ENCODE measurements at places on chromosomes 11 and 22.
A peak's percentile ranks its signal among the peaks of the same experiment; 100 is the strongest.

DNA sequence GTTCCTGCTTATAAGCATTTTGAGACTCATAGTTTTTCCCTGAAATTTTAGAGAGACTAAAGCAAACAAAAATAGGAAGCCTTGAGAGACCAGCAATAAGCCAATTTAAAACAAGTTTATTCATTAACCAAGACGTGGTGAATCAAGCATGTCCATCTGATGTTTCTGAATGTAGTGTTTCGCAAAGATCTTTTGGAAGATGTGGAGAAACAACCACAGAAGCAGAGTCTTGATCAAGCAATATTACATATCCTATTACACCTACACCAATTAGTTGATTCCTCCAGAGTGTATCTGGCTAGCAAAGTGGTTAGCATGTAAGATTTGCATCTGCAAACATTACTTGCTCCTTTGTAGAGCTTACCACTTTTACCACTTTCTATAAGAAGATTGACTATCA lies at the start of gene OVCH2:
Gene OVCH2 (minus strand): TSS at position 101 of the 400 bp plus-strand sequence. CDS start 83 bp downstream, at position 18.
- no peak for DNase-seq

DNA sequence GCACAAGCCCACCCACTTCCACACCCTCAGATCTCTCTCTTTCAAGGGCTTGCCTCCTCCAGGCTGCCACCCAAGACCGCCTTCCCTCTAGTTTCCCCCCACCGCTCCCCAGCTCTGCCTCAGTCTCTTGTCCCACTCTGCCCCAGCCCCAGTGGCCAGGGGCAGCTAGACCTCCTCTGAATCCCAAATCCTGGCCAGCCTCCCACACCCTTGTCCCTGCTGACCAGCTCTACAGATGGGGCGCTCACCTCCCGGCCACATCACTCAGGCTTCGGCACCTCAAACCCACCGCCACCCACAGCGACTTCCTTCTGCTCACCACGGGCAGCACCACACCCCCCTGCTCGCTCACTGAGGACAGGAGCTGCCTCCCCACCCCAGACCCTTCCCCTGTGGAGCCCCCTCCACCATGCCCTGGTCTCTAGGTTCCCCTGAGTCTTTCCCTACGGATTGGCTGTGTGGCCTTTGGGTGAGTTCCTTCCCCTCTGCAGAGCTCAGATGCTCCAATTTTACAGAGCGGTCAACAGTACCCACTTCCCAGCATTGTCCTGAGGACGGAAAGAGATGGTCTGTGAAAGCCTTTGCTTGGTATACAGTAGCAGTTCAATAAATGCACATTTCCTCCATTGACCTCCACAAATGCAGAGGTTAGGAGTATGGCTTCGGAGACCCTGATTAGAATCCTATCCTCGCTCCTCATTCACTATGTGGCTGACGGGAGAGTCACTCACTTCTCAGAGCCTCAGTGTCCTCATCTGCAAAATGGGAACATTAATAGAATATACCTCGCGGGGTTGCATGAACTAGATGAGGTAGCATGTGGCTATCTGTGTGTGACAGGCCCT lies 11.5 kb upstream of the SPI1 start:
- DNase-seq: no peak

DNA sequence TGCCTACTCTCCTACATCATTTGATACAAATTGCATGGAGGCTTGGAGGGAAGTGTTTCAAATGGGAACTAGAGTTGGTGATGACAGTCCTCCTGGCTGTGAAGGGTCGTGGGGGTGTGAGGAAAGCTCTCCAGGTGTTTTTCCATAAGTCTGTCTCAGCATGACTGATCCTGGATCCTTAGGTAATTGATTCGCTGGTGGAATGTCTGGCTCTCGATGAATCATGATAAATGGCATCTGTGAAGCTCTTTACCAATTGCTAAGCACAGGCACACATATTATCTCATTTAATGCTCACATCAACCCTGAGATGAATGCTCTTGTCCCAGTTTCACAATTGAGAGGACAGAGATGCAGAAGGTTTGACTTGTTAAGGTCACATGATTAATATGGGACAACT lies 107.5 kb downstream of the PKNOX2 start:
- DNase-seq: no peak

- DNase-seq: no peak
Measured at GRCh38 chr11:8039530-8040260, 41.3 kb upstream of the TUB start.

DNA sequence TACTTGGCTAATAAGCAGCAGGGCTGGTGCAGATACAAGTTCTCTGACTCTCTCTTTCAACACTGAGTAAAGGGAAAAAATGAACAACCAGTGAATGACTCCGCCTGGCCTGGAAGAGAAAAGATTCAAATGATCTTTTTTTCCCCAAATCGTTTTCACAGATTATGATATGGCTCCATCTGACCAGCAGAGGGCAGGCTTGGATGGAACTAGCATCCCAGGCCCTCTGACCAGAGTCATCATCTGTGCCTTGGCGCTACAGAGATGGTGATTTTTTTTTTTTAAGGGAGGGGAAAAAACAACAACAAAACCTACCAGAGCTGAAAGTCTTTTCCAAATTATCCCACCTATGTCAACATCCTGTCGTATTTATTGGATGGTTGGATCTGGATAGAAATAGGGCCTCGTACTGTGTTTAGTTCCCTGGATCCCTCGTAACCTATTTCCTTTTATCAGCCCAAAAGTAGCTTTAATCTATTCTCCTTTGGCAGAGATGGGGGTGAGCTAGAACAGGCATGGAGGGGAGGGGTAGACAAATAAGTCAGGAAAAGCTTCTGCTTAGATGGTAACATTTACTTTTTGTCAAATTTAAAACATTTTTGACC lies 69.7 kb downstream of the PRSS23 start:
- peak; percentile 9 for DNase-seq

DNA sequence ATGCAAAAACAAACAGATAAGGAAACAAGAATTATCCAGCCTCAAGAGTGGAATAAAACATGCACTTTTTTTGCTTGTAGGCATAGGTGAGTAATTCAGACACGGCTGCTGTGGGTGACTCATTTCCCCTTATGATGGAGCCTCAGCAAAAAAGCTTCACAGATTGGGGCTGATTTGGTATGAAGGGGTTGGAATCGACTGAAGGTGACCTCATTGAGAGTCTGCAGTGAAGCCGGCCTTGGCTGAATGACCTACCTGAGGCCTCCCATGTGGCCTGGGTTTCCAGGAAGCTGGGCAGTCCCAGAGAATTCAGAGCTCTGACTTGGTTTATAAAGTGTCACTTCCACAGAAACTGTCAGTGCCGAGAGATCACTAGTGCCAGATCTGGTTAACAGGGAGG lies 34.2 kb upstream of the VPREB1 start:
- peak; percentile 15 for DNase-seq

DNA sequence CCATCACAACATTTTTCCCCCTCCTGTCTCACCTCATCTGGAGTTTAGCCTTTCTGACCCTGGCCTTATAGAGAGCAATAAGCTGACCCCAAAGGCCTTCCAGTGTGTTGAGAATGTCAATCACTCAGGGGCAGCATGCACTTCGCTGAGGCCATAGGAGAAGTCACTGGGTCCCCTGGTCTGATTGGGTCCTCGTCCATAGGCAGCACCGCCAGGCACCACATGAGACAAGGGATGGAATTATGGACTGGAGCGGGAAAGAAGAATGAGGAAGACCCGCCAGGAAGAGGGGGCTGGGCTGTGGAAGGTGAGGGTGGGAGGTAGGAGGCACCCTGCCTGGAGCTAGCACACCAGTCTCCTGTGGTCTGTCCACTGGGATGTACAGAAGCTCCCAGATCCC lies 72.9 kb downstream of the DSCAML1 start:
- no peak for DNase-seq

- DNase-seq: no peak
Measured at GRCh38 chr11:120146413-120147093, 8.6 kb upstream of the TRIM29 start.

DNA sequence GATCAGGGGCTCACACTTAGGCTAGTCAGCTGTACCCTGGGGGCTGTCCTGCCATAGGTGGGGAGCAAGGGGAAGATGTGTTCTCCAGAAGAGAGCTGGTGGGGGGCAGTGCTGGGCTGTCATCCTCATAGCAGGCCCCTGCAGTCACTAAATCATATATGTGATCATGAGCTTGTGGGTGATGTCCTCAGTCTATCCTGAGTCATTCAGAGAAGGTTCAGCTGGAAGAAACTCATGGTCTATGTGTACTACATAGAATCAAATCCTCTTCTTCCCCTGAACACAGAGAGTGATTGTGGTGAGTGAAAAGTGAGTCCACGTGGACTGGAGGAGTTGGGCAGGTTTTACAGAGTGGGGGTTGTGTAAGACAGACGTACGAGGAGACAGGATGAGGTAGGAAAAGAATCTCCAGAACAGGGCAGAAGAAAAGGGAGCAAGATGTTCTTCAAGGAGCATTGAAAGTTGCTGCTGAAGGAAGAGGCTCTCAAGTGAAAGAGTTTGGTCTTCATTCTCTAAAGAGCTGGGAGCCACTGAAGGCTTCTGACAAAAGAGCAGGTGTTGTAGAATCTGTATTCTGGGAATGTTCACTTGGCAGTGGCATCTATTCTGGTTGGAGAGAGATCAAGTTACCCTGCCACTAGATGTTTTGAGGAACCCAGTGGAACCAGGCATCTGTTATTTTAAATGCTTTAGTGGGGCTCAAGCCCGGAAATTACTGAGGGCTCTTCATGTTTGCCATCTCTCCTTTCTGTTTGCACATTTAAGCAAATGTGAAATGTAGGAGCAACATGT lies 68.9 kb downstream of the C22orf31 start:
- DNase-seq: no peak

Data from activated CD8-positive, alpha-beta memory T cell treated with anti-CD3 and anti-CD28 coated beads for 4 hours (primary cell).